ENCODE measurements at places on chromosomes 2 and 18. TPM values are rescaled to one million over a fixed set of nuclear protein-coding genes. Genes with fewer than 3 reads are reported as not detected.
A peak's percentile ranks its signal among the peaks of the same experiment; 100 is the strongest.

GRCh38 chr2:129799036-129799958 lies 180.2 kb upstream of the RAB6C start:
- DNase-seq: no peak

NTSR2 gene
- total RNA-seq: not detected

DNA sequence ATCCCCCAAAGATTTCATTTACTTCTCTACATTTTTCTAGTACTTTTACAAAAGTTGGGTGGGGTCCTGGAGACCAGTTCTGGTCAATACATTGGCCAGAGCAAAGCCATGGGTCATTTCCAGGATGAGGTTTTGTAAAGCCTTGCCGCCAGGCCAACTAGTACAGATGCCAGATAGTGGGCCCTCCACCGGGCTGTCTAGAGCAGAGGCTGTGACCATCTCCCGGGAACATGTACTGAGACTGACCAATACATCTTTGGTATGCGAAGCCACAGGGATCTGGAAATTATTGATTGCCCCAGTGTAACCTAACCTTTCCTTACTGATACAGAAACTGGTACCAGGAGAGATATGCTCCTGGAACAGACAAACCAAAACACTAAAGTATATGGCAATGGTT lies 599.2 kb downstream of the ADCYAP1 start:
- DNase-seq: no peak

DNA sequence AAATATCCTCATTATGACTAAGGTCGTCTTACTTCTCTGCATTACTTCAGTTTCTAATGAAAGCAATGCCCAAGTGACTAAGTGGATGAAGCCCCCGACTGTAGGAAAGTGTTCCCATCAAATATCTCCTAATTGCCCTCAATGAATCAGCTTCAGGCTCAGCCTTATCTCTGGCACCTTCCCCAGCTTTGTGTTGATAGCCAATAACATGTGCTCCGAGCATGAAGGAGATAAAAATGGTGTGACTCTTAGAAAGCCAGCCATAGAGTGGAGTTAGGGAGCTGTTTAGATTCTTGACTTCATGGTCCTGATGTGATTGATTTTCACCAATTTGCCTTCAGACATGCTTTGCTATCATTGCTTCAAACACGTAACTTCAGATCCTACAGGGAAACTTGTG lies 339.2 kb upstream of the NRP2 start:
- no peak for DNase-seq

HOXD4 gene
- total RNA-seq: 34.3 TPM

DNA sequence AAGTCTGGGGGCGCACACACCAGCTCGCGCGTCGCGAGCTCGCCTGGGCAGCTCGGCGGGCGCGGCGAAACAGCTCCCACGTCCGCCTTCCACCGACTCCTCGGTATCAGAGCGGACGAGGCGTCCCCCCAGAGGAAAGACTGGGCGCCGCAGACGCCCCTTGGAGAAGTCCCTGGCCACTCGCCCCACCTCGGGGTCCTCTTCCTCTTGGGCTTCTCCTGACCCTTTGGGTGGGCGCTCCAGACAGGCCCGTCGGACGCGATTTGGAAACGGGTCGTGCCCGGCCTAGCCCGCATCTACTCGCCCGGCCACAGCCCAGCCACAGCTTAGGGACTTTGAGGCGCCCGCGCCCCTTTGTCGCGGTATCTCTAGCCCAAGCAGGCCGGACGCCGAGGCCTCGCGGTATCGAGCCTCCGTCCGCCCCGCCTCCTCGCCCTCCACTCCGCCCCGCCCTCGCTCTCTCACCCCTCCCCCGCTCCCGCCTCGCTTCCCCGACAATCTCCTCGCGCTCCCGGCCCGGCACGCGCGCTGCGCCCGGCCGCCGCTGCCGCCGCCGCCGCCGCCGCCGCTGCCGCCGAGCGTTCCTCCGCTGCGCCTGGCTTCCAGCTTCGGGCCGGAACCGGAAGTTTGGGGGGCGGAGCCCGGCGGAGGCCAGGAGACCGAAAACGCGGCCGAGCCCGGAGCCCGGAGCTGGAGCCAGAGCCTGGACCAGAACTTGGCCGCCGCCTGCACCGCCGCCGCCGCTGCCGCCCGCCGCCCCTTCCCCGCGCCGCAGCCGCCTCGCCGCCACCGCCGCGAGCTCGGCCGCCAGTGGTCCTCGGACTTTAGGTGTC lies 749 bp upstream of the ACVR2A start:
- DNase-seq: peak; percentile 95

- no peak for DNase-seq
Measured at GRCh38 chr2:230137902-230138539, 69.3 kb upstream of the SLC16A14 start.

- DNase-seq: peak; percentile 49
Measured at GRCh38 chr2:225766431-225766830, 366.9 kb downstream of the NYAP2 start.

CSRNP3 gene
- 47.7 TPM for total RNA-seq

DNA sequence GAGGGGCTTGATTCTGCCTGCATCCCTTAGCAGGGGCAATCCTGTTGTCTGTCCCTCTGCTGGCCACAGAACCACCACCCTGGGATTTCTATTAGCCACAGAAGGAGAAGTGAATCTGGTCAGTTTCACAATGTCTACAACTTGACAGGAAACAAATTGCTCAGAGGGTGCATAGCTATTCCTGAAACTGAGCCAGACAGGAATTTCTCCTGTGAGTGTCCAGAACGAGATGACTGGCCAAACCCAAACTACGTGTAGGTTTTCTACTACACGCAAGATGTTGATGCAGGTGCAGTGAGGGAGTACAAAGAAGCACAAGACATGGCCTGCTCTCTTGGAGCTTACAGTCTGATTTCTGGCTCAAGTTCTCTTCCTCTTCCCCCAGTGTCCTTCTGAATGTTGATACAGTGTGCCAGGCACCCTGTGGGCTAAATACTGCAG lies 201.9 kb downstream of the CLIP4 start:
- DNase-seq: no peak

GRCh38 chr2:59184276-59185020 lies 943.3 kb upstream of the FANCL start:
- no peak for DNase-seq

IWS1 gene
- total RNA-seq: 67.2 TPM

STK25 gene
- 171 TPM for total RNA-seq

- peak; percentile 83 for DNase-seq
Measured at GRCh38 chr2:224442071-224442967, 40.4 kb upstream of the FAM124B start.

DNA sequence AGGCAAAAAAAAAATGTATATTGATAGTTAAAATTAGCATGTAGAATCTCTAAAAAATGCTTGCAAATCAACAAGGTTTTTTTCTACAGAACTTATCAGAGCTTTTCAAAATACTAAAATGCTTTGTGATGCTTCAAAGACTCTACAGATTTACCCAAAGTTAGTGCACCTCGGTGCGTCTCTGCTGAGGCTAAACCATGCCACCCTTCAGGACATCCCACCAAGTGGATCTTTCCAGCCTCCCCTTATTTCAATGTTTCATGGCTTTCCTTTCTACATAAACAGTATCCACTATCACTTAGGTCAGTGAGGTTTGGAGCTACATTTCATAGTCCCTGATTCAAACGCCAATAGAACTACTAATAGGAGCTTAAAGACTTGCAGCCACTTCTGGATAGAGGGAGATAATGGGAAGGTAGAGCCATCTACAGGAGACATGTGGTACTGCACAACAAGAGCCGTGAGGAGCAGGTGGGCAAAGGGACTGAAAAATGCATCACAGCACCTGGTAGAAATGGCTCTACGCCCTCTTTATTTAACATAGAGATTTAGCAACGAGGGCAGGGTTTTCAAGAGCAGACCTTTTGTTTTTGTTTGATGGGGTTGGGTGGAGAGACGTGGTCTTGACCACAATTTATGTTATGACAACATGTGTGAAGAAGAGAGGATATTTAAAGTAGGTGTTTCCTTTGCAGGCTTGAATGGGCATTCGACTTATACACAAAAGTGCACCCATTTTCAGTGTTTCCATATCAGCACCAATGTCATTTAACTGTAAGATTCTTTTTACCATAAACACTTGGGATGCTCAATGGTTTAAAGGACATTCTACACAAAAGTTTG lies 56.1 kb upstream of the SLC35G4 start:
- peak; percentile 63 for DNase-seq

- peak; percentile 79 for DNase-seq
Measured at GRCh38 chr2:240913810-240914644, 7.9 kb downstream of the CROCC2 start.

SERPINB2 gene
- 1.7 TPM for total RNA-seq

DNA sequence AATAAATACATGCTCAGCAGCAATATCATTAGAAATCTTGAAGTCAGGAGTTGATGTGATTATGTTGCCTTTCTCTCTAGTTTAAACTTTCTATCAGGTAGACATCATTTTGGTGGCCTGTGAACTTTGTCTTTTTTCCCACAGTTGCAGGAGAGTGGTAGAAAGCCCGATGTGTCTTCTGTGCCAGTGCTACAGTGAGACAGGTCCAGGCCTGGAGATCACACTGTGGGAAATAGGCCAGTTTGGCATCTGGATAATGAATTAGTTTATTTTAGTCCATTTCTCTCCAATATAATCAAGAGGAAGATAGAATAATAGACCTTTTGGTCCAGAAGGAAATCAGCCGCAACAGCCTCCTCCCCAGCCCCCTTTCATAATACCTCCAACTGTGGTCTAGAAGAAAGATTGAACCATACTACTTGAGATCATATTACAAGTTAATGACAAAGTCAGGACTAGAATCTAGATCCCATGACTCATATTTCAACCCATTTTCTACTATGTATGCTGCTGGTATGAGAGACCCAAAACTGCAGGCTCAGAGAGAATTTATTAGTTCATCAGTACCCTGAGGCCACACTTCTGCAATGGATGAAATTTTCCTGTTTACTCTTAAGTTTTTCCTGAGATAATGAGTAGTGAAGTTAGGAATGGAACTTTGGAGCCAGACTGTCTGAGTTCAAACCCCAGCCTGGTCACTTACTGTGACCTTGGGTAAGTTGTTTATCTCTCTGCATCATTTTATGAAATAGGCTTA lies 20.6 kb downstream of the KCMF1 start:
- DNase-seq: no peak

ZEB2 gene
- total RNA-seq: 146 TPM

DUSP2 gene
- 0.50 TPM for total RNA-seq

GRCh38 chr2:119255760-119256581 lies 32.3 kb downstream of the STEAP3 start:
- peak; percentile 75 for DNase-seq

- DNase-seq: no peak
Measured at GRCh38 chr2:85978883-85979780, 90.3 kb upstream of the ST3GAL5 start.

GRCh38 chr2:1502891-1503304 lies 89.6 kb downstream of the TPO start:
- DNase-seq: no peak

LYPD1 gene
- 9.8 TPM for total RNA-seq

Measured in A673 (cell line).